Memory B cell (primary cell): ENCODE measurements at places on chromosomes 4 and X.

DNA sequence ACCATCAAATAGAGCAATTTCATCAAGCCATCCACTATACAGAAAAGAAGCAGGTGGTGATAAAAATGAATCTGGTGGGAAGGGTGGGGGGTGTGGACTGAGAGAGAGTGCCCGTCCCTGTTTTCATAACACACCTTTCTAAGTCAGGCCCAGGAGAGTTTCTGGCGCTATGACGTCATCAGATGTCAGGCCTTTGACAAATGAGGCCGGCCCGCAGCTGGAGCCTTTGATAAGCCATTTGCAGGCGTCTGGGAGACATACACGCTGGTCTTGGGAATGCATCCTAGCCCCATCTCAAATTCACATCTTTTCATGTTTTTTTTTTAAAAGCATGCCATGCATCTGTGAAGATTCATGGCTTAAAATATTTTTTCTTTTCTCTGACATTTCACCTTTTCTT lies 404.5 kb downstream of the BCOR start:
- DNase-seq: no peak

GRCh38 chrX:31338991-31339350 lies 267.1 kb upstream of the FTHL17 start:
- no peak for DNase-seq

DNA sequence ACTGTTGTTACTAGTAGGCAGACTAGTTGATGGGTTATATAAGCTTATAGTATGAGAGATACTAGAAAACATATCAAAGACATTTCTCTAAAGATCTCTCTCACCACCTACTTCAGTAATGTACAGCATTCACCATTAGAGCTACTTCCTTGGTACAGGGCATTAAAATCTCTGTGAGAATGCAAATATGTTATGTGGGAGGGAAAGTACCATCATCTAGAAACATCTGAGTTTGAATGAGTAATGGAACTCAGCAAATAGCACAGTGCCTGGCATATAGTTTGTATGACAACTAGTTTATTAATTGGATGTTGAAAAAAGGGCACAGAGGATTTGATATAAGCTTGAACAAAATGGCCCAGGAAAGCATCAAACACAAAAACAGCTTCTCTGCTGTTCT lies 211.1 kb downstream of the GLUD2 start:
- DNase-seq: no peak

DNA sequence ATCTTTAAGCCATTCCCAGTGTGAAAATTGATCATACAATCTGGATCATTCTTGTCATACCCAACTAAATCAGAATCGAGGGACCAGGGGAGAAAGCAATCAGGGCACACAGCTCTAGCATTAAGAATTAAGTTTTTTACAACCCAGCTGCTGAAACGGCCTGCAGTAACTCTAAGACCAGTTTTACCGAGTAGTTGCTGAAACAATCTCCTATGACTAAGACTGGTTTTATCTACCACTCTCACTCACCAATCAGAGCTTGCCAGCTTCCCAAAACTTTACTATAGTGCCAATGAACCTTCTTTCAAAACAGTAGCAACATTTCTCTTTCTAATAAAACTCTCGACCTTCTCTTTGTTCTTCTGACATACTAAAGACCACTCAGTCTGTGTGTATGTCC lies 2.8 kb upstream of the SAP30 start:
- no peak for DNase-seq

- no peak for DNase-seq
These were observed 17.8 kb downstream of the TBC1D1 start for GRCh38 chr4:37908488-37909331.

GRCh38 chr4:185742766-185743165 lies 69.2 kb downstream of the SORBS2 start:
- no peak for DNase-seq

DNA sequence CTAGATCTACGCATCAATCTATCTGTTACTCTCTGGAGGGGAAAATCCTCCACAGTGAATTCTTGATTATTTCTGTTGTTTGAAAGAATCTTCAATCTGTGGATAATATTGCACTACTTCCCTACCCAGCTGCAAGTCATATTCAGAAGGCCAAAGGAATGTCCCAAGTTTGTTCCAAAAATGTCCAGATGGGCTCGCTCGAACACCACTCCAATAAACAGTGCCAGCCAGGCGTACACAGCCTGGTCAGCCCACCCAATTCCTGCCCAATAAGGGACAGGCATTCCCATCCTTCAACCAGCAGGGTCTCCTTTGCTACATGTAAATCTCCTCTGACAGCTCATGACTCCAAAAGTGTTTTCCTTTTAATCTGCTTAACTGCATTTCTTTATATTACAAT lies 80.7 kb upstream of the GPM6B start:
- DNase-seq: no peak

- DNase-seq: no peak
These were observed 302.0 kb downstream of the SPRY1 start for GRCh38 chr4:123698556-123698955.

DNA sequence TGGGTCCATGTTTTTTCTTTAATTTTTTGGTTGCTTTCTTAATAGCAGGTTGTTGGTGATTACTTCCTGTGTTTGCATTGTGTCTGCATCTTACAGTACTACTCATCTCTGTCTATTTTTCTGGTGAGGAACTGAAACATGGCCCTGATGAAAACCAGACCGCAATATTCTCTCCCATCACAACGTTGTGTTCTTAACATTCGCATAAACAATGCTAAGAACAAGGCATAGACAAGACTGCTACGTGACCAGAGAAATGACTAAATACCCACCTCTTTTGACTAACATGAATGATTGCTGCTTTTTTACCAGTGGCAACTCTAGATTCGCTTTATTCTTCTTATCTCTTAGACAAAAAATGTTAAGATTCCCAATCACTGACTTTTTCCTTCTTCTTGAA lies 179.1 kb downstream of the GC start:
- no peak for DNase-seq

DNA sequence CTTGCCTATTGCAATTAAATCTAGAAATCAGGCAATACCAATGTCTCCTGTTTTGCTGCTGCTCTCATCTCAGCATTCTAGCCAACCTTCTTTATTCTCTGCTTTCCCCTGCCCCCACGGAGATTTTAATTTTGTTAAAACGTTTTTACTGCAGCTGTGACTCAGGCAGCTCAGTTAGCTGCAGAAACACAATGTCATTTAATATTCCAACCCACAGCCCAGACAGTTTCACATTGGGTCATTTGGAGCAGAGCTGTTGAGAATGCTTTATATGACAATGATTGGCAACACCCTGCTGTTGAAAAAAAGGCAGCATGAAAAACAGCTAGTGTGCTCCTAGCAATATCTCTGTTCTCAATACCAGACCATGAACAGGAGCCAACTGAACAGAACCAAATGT lies 12.6 kb upstream of the SLC10A4 start:
- no peak for DNase-seq

- DNase-seq: no peak
These were observed 105.8 kb downstream of the GEMIN8 start for GRCh38 chrX:13923845-13924244.

DNA sequence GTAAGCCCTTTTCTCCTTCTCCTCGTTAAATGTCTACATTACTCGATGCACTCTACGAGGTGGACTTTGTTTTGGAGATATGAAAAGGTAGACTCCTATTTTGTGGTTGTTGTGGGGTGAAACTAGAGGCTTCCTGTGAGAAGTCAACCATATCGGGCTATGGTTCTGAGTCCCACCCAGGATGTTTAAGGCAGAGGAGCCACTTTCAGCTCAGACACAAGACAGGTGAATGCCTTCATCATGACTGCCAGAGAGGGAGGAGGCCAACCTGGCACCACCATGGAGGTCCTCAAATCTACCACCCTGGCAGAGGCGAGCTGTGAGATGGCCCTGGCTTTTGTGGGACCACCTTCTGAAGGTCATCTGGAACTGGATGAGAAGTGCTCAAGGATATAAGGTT lies 154.4 kb upstream of the KLF3 start:
- no peak for DNase-seq

- no peak for DNase-seq
These were observed 73.9 kb downstream of the HTRA3 start for GRCh38 chr4:8343262-8343966.

DNA sequence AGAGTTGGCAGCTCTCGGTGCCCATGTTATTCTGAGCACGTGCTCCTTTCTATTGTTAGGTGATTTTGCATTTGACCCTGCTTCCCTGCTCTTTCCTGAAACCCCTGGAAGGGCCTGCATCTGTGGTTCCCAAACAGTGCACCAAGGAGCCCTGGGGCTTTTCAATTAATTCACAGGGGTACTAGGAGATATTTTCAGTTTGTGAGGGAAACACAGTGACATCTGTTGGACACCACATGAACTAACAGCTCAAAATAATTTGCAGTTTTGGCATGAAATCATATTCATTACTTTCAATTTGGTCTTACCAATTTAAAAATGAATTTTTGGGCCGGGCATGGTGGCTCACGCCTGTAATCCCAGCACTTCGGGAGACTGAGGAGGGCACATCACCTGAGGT lies 156.6 kb downstream of the GATB start:
- no peak for DNase-seq

DNA sequence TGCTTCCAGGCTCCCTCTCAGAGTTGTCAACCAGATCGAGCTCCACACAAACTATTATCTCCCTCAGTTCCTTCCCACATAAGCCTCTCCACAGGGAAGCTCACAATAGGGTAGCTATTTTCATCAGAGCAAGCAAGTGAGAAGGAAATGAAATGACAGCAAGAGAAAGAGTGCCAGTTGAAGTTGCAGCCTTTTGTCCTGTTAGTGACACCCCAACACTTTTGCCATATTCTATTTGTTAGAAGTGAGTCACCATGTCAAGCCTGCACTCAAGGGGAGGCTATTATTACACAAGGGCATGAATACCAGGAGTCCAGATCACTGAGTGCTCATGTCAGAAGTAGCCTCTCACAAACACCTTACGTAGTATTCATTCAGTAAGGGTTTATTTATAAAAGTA lies 266.3 kb upstream of the NOCT start:
- DNase-seq: no peak

DNA sequence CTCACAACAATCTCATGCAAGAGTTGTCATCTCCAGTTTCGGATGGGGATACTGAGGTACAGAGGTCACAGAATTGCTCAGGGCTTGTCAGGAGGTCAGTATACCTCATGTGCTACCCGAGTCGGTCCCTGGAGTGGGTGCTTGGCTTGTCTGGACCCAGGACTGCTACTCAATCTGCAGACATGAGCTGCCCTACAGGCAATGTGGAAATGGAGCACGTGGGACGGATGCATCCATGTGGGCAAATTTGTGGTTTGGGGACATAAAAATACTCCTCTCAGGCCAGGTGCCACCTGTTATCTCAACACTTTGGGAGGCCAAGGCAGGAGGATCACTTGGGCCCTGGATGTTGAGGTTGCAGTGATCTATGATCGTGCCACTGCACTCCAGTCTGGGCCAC lies 15.8 kb downstream of the USP11 start:
- no peak for DNase-seq

- DNase-seq: no peak
These were observed 1.5 kb upstream of the CPLX1 start for GRCh38 chr4:827209-828081.
